ENCODE measurements at places on chromosomes 3 and 15. TPM values are rescaled to one million over a fixed set of nuclear protein-coding genes. Genes with fewer than 3 reads are reported as not detected.

OR5K2 gene
- not detected for total RNA-seq

SLC24A5 gene
- total RNA-seq = not detected

RAB11A gene
- 142 TPM for total RNA-seq

IGSF11 gene
- 2.9 TPM for total RNA-seq

BTD gene
- total RNA-seq = 10.3 TPM

DPH3 gene
- 18.1 TPM for total RNA-seq

SERINC4 gene
- total RNA-seq = 0.19 TPM

FGF7 gene
- total RNA-seq = 35.0 TPM

All from Right ventricle myocardium superior (tissue), 1 donor.